Neural progenitor cell (in vitro differentiated cells): ENCODE measurements at places on chromosomes 4 and X.

DNA sequence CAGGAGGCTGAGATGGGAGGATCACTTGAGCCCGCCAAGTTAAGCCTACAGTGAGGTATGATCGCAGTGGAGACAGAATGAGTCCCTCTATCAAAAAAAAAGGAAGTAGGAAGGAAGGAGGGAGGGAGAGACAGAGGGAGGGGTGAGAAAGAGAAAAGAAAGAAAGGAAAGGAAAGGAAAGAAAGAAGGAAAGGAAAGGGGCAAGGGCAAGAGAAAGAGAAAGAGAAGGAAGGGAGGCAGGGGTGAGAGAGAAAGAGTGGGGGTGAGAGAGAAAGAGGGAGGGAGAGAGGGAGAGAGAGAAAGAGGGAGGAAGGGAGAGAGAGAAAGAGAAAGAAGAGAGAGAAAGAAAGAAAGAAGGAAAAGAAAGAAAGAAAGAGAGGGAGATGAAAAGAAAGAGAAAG is 13.2 kb downstream of the ELF2 start:
- DNase-seq, result no peak
- no peaks in the 10 kb centered on the region for H3K27me3 ChIP-seq
- H3K27ac ChIP-seq, result no peak overlapping the region
- H3K4me3 ChIP-seq, result no peak overlapping the region

DNA sequence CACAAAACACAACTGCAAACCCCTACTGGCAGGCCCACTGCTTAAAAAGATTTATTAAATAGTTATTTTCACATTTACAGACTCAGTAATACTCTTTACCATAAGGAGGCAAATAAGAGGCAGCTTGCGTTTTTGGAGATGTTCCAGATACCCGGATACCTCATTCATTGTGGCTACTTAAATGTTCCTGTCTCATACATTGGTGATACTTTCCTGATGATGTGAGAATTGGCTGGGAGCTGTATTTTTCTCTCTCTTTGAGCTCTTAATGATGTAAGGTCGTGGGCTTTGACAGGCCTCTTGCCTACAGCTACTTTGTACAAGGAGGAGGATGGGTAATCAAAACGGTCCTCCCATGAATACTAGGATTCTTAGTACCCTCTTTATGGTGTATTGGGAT is 101.5 kb downstream of the AKAP4 start:
- H3K4me1 ChIP-seq, result no peaks in the 10 kb centered on the region
- DNase-seq, result no peak
- no peak overlapping the region for H3K4me3 ChIP-seq
- no peak overlapping the region for H3K27ac ChIP-seq
- H3K36me3 ChIP-seq, result no peaks in the 10 kb centered on the region

DNA sequence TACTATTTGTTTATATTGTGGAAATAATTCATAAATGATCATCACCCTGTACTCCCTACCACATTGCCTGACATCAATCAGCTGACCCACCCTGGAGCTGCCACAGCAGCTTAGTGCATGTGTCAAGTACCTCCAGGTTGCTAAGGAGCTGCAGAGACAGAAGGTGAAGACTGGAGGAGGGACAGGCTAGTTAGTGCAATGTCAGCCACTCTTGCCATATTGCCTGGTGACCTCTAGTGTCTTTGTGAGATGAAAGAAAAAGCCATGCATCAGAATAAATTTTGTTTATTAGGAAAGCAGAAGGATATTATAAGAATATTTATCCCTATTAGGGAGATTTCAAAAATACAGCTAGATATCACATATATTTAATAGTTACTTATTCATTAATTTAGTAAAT is 243.9 kb upstream of the FAT4 start:
- H3K27me3 ChIP-seq, result no peaks in the 10 kb centered on the region
- peaks cover 3% of the 10 kb centered on the region for H3K4me1 ChIP-seq
- H3K36me3 ChIP-seq, result no peaks in the 10 kb centered on the region
- DNase-seq, result no peak
- no peak overlapping the region for H3K27ac ChIP-seq
- no peak overlapping the region for H3K4me3 ChIP-seq

DNA sequence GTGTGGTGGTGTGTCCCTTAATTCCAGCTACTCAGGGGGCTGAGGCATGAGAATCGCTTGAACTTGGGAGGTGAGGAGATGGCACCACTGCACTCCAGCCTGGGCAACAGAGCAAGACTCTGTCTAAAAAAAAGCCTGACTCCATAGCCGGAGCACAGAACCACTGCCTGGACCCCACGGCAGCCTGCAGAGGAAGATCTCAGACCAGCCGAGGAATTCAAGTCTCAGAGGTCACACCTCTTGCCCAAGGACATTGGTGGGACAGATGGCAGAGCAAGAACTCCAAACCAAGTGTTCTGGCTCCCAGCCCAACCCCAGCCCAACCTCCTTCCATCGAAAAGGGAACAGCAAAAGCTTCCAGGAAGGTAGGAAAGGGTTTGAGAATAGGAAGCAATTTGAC is 70.8 kb downstream of the SMIM20 start:
- H3K27ac ChIP-seq, result no peak overlapping the region
- peaks cover 15% of the 10 kb centered on the region for H3K4me1 ChIP-seq
- no peak overlapping the region for H3K4me3 ChIP-seq
- DNase-seq, result no peak
- H3K27me3 ChIP-seq, result no peaks in the 10 kb centered on the region
- H3K36me3 ChIP-seq, result no peaks in the 10 kb centered on the region

GRCh38 chr4:23485801-23486200 is 404.0 kb downstream of the PPARGC1A start:
- no peak overlapping the region for H3K27ac ChIP-seq
- DNase-seq, result no peak
- H3K4me3 ChIP-seq, result no peak overlapping the region
- no peaks in the 10 kb centered on the region for H3K36me3 ChIP-seq
- H3K27me3 ChIP-seq, result no peaks in the 10 kb centered on the region

GRCh38 chrX:19198473-19198872 is 76.2 kb upstream of the ADGRG2 start:
- no peak overlapping the region for H3K4me3 ChIP-seq
- H3K4me1 ChIP-seq, result no peaks in the 10 kb centered on the region
- H3K36me3 ChIP-seq, result no peaks in the 10 kb centered on the region
- no peaks in the 10 kb centered on the region for H3K27me3 ChIP-seq

DNA sequence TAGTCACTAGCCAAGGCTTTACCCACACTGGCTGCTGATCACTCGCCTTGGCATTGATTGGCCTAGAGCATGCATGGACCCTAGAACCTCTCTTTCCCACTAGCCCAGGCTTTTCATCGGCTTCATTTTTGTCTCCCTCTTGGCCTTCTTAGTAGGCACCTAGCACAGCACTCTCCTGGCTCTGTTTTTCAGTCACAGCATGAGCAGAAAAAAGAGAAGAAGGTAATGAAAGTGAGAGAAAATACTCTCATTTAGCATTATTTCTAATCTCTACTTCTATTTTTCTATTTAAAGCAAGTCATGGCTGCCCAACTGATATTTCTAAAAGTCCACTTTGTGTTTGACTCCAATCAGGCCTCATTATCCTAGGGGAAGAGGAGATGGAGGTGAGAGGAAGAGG is 267.2 kb downstream of the FBXO8 start:
- no peaks in the 10 kb centered on the region for H3K36me3 ChIP-seq
- H3K27me3 ChIP-seq, result peaks cover 4% of the 10 kb centered on the region
- H3K27ac ChIP-seq, result no peak overlapping the region
- H3K4me1 ChIP-seq, result no peaks in the 10 kb centered on the region
- H3K4me3 ChIP-seq, result no peak overlapping the region

GRCh38 chrX:35251226-35251625 is 308.6 kb downstream of the FAM47B start:
- H3K4me1 ChIP-seq, result no peaks in the 10 kb centered on the region
- no peaks in the 10 kb centered on the region for H3K36me3 ChIP-seq

DNA sequence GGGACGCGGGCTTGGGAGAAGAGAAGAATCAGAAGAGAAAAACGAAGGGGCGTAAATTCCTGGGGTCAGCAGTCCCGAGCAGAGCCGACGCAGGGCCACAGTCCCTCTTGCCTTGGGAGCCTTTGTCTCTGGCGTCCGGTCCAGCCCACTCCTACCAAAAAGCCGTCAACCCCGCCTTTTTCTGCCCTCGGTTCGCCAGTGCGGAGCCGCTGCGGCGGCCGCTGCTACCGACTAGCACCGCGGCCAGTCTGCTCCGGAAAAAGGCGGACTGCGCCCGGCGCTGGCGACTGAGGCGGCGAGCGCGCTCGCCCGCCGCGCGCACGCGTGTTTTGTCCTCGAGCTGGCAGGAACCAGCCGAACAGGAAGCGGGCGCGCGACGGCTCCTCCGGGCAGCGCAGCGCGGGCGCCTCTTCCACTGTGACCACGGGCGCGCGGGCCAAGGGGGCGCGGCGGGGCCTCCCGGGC is 502 bp downstream of the HNRNPDL start:
- peak; percentile 89 for DNase-seq
- no peaks in the 10 kb centered on the region for H3K27me3 ChIP-seq
- peaks cover 32% of the 10 kb centered on the region for H3K36me3 ChIP-seq
- H3K4me3 ChIP-seq, result peak overlapping the region; percentile 97
- H3K4me1 ChIP-seq, result peaks cover 39% of the 10 kb centered on the region

DNA sequence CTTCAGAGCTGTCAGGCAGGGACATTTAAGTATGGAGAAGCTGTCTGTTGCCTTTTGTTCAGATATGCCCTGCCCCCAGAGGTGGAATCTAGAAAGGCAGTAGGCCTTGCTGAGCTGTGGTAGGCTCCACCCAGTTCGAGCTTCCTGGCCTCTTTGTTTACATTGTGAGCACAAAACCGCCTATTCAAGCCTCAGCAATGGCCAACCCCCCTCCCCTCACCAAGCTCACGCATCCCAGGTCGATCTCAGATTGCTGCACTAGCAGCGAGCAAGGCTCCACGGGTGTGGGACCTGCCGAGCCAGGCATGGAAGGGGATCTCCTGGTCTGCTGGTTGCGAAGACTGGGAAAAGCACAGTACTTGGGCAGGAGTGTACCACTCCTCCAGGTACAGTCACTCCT is 59.3 kb downstream of the ZNF674 start:
- peak; percentile 15 for DNase-seq
- H3K4me3 ChIP-seq, result no peak overlapping the region
- no peaks in the 10 kb centered on the region for H3K4me1 ChIP-seq
- no peak overlapping the region for H3K27ac ChIP-seq
- no peaks in the 10 kb centered on the region for H3K36me3 ChIP-seq
